Spinal cord (tissue), 10 donors: ENCODE measurements at places on chromosomes 6 and 20. TPM values are rescaled to one million over a fixed set of nuclear protein-coding genes. Genes with fewer than 3 reads are reported as not detected.

The MTG2 gene
- total RNA-seq: 12.6 TPM

- DNase-seq: no peak
Measured at GRCh38 chr20:9886227-9886626, 47.4 kb upstream of the PAK5 start.

- no peak for DNase-seq
Measured at GRCh38 chr6:170050591-170051041, 240.3 kb downstream of the DLL1 start.

DNA sequence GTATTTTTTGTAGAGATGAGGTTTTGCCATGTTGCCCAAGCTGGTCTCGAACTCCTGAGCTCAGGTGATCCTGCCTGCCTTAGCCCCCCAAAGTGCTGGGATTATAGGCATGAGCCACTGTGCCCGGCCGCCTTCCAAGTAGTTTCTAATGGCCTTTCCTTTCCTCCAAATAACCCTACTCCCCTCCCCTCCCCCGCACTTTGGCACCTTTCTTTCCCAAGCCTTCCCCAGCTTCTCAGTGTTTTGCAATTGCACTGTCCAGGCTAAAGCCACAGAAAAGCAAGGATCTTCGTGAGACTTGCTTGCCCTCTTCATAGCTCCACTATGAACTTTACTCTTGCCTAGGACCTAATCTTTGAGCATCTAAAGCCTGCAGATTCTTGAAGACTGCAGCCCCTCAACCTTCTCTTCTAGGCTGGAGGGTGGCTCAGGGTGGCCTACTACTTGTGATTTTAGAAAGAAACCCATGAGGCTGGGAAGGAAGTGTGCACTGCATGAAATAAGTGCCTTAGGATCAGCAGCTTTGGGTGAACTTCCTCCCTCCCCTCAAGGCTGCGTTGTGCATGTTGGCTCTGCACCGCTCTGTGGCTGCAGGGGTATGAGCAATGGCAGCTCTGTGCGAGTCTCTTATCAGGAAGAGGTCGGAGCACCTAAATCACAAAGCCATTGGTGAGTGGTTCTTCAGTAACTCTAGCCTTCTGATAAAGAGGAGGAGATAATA lies 152.4 kb upstream of the SNX9 start:
- no peak for DNase-seq
